ENCODE measurements at places on chromosomes 12 and 14. TPM values are rescaled to one million over a fixed set of nuclear protein-coding genes. Genes with fewer than 3 reads are reported as not detected.
A peak's percentile ranks its signal among the peaks of the same experiment; 100 is the strongest.

GRCh38 chr12:103677905-103678304 is 90.8 kb downstream of the STAB2 start:
- DNase-seq: no peak

- DNase-seq: no peak
Measured at GRCh38 chr12:56574210-56574609, 52.6 kb downstream of the RBMS2 start.

GRCh38 chr12:11756022-11756421 is 106.5 kb downstream of the ETV6 start:
- DNase-seq: no peak

GRCh38 chr14:79421811-79422210 is 789.5 kb downstream of the DIO2 start:
- DNase-seq: no peak

- DNase-seq: no peak
Measured at GRCh38 chr12:112747501-112747900, 44.0 kb upstream of the RPH3A start.

GRCh38 chr12:131077931-131078391 is 124.3 kb downstream of the ADGRD1 start:
- no peak for DNase-seq

DNA sequence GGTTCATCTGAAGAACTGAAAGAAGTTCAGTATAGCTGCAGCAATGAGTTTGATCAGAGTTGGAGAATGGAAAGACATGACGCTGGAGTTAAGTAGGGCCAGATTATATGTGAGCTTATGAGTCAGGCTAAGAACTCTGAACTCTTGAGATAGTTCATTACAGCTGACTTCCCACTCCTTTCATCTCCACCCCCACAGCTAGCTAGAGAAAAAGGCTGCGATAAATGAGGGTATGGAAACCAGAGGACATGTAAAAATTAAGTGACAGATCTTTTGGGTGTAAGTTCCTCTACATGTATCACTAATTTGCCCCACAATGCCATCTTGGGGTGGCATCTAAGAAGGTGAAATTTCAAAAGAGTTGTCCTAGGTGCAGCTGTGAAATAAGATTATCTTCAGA is 28.6 kb downstream of the PYM1 start:
- peak; percentile 17 for DNase-seq

DNA sequence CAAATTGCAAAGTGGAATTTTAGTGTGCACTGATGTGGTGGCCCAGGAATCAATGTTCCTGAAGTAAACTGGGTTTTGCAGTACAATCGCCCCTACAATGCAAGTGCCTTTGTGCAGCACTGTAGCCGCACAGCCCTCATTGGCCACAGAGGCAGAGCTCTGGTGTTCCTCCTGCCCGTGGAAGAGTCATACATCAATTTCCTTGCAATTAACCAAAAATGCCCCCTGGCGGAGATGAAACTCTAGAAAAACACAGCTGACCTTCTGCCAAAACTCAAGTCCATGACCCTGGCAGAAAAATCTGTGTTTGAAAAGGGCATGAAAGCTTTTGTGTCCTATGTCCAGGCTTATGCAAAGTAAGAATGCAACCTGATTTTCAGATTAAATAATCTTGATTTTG is 117.9 kb upstream of the PRB2 start:
- DNase-seq: no peak

GRCh38 chr12:111443586-111443985 is 37.9 kb downstream of the SH2B3 start:
- no peak for DNase-seq

GRCh38 chr12:93722179-93722578 is 45.0 kb downstream of the CRADD start:
- no peak for DNase-seq

- no peak for DNase-seq
Measured at GRCh38 chr12:56590237-56590830, 39.8 kb downstream of the BAZ2A start.

GRCh38 chr12:59196989-59197388 is 276.7 kb upstream of the LRIG3 start:
- DNase-seq: no peak

Gene CLEC7A
- 0.69 TPM for total RNA-seq

Gene NFATC4
- total RNA-seq: 0.38 TPM

Gene DACT1
- total RNA-seq: 2.1 TPM

Gene MYL2
- not detected for total RNA-seq

Gene GNG2
- total RNA-seq: 28.4 TPM

Gene USP44
- 2.2 TPM for total RNA-seq

Gene OR10P1
- not detected for total RNA-seq

Gene HELB
- total RNA-seq: 13.5 TPM

Gene ERP27
- 0.25 TPM for total RNA-seq

Gene LALBA
- not detected for total RNA-seq

Gene SLC8A3
- total RNA-seq: 0.16 TPM

Gene SRSF5
- total RNA-seq: 321 TPM
